T-helper 9 cell (primary cell): ENCODE measurements at places on chromosomes 16 and 17.

GRCh38 chr16:2842340-2843000 is 12.4 kb downstream of the ZG16B start:
- DNase-seq = peak; percentile 54

DNA sequence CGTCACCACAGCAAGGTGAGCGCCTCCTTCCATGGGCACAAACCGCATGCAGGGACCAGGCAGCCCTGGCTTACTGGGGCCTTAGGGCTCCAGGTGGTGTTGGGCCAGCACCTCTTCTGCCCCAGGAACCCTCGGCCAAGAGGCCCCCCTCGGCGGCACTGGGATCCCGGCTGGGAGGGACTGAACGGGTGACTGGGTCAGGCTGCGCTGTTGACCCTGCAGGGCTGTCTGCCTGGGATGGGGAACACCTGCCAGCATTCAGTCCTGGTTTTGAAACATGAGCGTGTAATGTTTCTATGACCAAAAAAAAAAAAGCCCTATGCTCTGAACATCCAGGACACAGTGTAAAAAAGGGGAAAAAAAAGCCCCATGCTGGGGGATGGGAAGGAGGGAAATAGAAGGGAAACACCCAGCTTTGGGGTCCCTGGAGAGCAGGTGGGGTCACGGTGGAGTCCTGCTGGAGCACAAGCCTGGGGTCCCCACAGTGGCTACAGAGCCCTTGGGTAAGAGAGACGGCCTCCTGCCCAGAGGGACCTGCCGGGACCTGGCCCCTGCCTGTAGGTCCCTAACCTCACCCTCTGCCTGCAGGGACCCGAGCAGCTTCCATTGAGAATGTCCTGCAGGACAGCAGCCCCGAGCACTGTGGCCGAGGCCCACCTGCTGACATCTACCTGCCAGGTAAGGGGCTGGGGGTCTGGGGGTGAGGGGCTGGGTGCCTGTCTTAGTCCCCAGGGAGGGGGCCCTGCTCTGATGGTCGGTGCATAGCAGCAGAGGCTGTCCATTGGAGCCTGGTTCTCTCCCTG is 9.9 kb upstream of the NUDT16L1 start:
- no peak for DNase-seq

DNA sequence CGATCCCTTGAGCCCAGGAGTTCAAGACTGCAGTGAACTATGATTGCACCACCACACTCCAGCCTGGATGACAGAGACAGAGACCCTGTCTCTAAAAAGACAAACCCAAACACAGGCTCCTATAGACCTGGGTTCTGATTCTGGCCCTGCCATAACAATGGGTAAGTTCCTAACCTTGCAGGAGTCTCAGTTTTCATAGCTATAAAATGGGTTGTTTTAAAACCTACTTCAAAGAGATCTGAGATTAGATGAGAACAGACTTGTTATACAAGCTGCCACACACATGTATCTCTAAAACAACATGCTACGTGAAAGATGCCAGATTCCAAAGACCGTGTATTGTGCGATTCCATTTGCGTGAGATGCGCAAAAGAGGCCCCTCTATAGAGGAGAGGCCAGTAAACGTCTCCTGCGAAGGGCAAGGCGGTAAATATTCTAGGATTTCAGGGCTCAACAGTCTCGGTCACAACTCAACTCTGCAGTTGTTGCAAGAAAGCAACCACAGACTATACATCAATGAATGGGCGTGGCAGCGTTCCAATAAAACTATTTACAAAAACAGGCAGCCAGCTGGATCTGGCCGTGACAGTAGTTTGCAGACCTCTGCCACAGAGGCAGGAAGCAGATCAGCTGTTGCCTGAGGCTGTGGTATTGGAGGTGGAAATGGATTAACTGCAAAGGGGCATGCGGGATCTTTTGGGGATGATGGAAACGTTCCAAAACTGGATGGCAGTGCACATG is 5.9 kb downstream of the CORO7 start:
- DNase-seq = no peak

GRCh38 chr16:51151961-51152663 is 1.0 kb upstream of the SALL1 start:
- no peak for DNase-seq

DNA sequence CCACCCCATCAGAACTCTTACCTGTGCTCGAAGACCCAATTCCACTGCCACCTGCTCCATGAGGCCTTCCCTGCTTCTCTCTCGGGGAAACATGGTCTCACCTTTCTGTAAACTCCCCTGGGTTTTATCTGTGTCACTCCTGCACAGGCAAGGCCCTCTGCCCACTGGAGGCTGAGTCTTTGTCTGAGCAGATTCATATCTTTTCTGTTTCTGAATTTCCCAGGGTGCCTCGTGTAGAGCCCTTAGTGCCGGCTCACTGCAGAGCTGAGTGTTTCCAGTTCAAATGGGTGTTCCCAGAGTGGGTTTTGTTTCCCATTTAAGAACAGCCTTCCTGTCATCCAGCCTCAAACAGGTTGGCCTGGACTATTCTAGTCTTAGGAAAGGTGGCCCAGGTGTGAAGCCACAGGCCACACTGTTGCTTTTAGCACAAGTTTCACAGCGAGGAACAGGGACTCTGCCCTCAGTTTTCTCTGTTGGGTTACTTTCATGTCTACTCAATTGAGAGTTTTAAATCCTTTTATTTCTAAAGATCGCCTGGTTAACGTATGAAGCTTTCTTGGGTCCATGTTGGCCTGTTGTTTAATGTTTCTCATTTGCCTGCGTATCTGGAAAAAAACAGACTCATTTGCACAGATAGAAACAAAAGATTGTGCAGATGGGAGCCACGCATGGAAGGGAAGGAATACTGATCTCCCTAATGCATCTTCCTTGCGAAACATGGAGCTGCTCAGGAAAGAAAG is 228.7 kb downstream of the MSI2 start:
- DNase-seq = no peak

GRCh38 chr17:58614859-58615459 is 76.9 kb downstream of the TEX14 start:
- no peak for DNase-seq

GRCh38 chr16:73106329-73107034 is 58.6 kb upstream of the ZFHX3 start:
- DNase-seq = no peak

GRCh38 chr17:74623693-74624093 is at the start of gene CD300E:
CD300E (minus strand) TSS chr17:74623738; CDS start chr17:74623621, 117 bp downstream.
- DNase-seq = no peak

GRCh38 chr17:39704821-39705551 is 5.1 kb downstream of the ERBB2 start:
- no peak for DNase-seq

DNA sequence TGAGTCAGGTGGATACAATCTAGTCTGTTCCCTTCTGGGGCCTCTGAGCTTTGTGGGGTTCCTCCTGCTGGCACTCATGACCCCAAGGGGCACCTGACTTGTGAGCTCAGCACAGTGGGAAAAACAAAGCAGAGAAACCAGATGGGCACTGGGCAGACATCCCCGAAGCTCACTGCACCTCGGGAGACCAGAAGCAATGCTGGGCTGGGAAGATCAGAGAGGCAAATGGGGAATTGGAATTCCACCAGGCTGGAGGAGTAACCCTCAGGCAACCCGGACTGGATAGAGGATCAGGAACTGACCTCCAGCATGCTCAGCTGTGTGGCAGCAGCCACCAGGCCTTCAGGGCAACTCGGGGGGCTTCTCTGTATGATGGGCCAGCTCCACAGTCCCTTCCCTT is 50.3 kb downstream of the ABCC12 start:
- DNase-seq = no peak

DNA sequence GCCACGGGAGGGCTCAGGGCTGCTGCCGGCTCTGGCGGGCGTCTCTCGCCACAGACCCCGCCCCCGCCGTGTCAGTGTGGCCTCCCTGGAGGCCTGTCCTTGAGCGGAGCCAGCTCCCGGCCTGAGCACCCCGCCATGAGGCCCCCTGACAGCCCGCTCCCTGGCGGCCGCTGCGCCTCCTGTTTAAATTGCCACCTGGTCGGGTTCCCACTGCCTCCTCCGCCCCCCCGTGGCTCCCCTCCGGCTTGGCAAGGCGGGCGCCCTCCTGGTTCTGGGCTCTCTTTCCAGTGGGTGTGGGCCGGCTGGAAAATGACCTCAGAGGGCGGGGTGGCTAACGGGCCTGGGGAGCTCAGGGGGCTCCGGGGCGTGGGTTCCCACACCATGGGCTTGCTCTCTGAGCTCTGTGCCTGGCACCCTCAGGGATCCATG is 42.1 kb upstream of the SSTR5 start:
- DNase-seq = no peak

GRCh38 chr17:26773189-26774188 is 520.4 kb upstream of the WSB1 start:
- no peak for DNase-seq

GRCh38 chr17:21036361-21036881 is 6.4 kb downstream of the USP22 start:
- no peak for DNase-seq

DNA sequence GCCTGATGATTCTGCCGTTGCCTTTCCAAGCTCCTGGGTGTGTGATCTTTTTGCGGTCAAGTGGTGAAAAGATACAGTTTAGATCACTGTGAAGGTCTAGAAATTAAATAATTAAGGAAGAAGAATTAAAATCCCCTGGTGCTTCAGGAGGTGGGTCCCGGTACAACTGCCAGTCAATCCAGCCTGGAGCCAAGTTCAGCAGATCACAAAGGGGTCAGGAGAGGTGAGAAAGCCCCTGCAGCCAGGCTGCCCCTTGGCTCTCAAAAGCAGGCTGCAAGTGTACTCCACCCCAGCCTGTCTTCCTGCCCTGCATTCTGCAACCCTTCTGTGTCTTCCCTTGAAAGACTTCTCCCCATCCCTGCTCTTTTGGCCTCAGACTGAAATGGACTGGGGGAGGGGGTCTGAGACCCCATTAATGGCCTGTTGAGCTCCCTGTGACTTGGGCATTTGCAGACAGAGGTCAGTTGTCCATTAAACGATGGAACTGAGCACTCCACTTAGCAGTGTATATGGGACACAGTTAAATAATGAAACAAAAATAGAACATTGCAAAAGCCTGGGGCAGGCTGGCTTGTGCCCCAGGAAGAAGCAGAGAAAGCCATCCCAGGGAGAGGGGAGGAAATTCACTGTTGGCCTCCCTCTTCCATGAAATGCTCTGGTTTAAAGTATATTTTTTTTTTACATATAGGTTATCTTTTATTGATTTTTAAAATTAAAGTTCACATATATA is 15.1 kb downstream of the CACNG5 start:
- DNase-seq = no peak

GRCh38 chr16:77584205-77584859 is 138.0 kb upstream of the NUDT7 start:
- peak; percentile 13 for DNase-seq

- no peak for DNase-seq
Observed at GRCh38 chr17:45220079-45220478, 1.6 kb upstream of the FMNL1 start.

DNA sequence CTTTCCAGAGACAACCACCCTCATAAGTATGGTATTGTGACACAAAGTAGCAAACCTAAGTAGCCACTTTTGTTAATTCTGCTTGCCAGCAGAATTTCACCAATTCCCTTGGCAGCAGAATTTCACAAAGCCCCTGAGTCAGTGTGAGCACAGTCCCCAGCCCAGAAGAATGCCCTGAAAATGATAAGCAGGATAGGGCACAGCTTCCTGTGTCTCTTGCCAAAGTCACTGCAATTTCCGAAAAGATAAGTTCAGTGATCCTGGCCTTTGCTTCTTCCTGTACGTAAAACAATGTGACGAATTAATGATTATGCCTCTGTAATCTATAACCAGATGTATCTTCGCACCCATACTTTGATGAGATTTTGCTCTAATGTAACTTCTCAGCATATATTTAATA is 16.0 kb upstream of the WIPF2 start:
- DNase-seq = no peak

- no peak for DNase-seq
Observed at GRCh38 chr17:82041144-82041814, 3.8 kb upstream of the DCXR start.

DNA sequence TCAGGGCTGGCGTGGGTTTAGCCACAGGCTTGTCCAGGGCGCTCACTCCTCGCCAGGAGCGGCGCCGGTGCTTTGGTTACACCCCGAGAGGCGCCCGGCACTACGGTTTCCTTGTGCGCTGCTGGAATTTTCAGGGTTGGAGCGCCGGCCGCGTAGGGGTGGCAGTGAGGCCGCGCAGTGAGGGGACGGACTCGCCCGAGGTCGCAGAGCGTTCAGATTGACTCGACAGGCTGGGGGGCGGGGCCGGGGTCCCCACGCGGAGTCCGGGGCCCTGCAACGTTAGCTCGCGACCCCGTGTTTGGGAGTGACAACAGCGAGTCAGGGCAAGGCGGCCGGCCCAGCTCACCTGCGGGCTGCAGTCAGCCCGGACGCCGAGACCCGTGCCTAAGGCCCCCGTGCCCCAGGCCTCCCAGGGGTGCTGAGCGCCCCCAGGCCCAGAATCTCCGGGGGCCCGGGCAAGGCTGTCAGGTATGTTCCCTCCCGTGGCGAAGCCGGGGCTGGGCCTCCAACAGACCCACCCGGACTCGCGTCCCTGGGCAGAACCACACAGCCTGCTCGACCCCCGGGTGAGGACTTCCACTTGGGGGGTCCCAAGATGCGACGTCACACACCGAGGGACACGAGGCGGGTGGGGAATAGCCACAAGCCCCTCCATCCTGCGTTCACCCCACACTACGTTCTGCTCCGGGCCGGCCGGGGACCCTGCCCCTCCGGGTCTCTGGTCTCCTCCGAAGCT is 1.3 kb upstream of the ACTG1 start:
- peak; percentile 34 for DNase-seq

DNA sequence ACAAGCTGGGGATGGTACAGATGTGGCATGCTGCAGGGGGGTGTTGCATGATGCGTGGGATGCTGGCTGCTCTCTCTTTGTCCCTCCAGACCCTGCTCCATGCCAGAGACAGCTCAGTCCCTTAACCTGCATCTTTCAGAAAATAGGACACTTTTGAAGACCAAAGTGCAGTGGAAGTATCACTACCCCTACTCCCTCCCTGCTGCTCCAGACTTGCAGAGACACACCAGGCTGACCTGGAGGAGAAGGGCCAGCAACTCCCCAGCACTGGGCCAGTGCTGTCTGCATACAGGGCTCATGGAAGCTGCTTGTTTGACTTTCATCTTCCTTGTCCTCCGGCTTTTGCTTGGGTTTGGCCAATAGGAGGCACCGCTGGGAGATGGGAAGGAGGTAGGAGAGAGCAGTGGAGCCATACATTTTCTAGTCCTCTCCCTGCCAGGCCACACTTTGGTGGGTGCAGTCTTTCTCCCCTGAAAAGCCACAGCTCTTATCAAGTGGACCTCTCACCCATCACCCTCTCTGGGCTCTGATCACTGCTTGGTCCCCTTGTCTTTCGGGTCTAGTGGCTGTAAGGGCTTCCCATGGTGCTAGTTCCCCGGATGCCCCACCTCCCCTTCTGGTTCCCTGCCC is 46.1 kb upstream of the NKD1 start:
- DNase-seq = no peak

DNA sequence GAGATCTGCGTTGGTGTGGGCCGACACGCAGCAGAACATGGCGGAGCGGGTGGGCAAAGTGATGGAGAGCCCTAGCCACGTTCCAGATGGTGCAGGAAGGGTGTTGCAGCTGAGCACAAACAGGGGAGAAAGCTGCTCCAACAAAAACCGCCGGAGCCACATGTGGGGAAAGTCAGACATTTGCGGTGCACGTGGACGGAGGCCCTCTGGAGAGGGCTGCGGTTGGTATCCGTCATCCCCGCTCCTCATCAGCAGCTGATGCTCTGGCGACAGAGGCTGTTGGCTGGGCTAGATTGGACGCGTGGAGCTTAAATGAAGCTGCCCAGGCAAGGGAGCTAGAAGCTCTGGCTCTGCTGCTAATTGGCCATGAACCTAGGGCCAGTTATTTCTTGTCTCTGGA is 43.5 kb upstream of the ADCY9 start:
- no peak for DNase-seq

GRCh38 chr17:70318051-70318450 is 148.7 kb downstream of the KCNJ2 start:
- no peak for DNase-seq
